ENCODE measurements at places on chromosomes 7 and 10.

- ATAC-seq, result no peak
These were observed 9.5 kb upstream of the NPFFR1 start for GRCh38 chr10:70293169-70293843.

GRCh38 chr7:70787286-70787685 lies 344.7 kb upstream of the GALNT17 start:
- ATAC-seq, result no peak

- ATAC-seq, result no peak
These were observed 20.5 kb upstream of the DMTF1 start for GRCh38 chr7:87131771-87132170.

- ATAC-seq, result no peak
These were observed 36.9 kb upstream of the AQP1 start for GRCh38 chr7:30874656-30875302.

- no peak for ATAC-seq
These were observed 170.9 kb downstream of the USP6NL start for GRCh38 chr10:11440250-11441150.

GRCh38 chr10:70671619-70672164 lies 614 bp upstream of the ADAMTS14 start:
- no peak for ATAC-seq

DNA sequence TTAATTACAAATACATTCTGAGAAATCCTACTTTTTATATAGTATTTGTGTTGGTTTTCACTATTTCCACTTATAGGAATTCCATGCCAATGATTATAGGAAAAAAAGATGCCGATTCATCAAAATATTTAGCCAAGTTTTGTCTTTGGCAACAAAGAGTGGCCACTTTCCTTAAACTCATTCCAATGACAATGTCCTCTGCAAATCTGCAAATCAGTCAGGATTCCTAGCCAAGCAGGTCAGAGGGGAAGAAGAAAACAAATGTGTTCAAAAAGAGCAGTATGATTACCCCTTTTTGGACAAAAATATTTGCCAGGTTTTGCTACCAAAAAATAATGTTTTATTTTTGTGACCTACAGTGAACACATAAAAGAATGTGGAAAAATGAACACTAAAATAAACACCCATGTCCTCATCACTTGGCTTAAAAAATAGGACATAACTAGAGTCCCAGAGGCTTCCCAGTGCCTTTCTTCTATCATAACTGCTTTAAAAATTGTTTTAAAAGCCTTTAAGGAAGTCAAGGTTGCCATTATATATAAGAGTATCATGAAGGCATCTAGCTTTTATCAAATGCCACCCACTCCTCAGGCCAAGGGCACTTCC lies 125.9 kb downstream of the ADAM12 start:
- no peak for ATAC-seq

GRCh38 chr7:11193888-11194287 lies 220.2 kb downstream of the PHF14 start:
- no peak for ATAC-seq

- no peak for ATAC-seq
These were observed 170.3 kb downstream of the DIP2C start for GRCh38 chr10:519055-519715.

- ATAC-seq, result peak; percentile 79
These were observed at the start of gene IFIT2 for GRCh38 chr10:89301721-89302445. IFIT2 (plus strand) TSS chr10:89302046; CDS start chr10:89302124, 78 bp downstream.

DNA sequence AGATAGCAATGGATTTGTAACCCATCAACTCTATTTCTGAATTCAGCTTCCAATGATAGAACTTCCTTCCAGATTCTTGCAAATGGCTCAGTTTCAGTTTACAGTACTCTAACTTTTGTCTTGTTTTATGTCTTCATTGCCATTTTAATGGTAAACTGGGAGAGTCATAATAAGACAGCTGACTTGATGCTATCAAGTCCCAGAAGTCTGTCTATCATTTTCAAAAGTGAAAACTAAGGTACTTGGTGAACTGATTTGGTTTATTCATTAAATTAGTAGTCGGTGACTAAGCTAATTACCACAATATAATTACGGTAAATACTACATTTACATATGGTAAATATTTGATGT lies 25.0 kb downstream of the RTKN2 start:
- ATAC-seq, result no peak

DNA sequence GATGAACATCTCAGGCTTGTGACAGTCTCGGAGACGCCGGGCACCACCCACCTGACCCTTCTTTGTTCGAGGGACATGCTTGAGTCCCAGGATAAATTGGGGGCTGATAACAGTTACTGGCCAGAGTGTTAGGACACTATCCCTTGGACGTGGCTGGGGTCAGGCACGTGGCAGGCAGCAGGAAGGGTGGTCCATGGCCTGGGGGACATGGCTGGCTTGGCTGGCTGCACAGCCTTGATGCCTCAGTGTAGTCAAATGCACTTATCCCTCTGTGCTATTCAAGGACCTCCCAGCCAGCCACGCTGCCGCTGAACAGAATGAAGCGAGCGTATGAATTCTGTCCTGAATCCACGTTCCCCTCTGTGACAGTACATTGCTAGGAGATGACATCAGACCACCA lies 662.0 kb upstream of the FOXK1 start:
- ATAC-seq, result no peak

DNA sequence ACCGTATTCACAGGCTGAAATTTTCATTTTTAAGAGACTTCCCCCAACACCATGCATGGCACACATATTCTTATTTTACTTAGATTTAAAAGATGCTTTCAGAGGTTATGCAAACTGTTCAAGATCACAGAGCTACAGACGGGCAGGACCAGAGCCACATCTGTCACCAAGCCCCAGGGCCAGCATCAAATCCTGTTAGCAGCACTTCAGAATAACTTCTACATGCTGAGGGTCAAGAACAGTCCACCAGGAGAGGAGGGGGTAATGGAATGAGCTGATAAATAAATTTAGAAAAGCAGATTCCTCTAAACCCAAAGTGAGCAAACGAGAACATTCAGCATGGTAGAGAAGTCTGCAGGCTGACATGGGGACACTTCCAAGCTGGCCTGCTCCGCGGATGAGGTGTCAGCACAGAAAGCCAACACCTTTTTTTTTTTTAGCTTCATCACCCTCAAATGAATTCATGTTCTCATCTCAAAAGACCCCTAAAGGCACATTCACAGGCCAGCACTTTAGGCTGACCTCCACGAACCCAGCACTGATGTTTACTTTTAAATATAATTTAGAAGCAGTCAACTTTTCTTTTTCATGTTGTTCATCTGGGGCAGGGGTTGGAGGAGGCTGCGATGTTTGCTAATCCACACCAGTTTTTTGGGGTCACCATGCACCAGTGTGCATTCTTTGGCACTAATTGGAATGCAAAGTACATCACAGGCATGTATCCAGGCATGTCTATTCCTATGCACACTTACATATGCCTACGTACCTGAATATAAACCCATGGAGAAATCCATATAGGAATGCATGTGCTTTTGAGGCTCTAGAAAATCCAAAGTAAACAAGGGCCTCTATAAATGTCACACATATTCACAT lies 249.0 kb downstream of the TNS3 start:
- ATAC-seq, result no peak

GRCh38 chr10:4840151-4840550 lies 14.1 kb downstream of the AKR1E2 start:
- no peak for ATAC-seq

DNA sequence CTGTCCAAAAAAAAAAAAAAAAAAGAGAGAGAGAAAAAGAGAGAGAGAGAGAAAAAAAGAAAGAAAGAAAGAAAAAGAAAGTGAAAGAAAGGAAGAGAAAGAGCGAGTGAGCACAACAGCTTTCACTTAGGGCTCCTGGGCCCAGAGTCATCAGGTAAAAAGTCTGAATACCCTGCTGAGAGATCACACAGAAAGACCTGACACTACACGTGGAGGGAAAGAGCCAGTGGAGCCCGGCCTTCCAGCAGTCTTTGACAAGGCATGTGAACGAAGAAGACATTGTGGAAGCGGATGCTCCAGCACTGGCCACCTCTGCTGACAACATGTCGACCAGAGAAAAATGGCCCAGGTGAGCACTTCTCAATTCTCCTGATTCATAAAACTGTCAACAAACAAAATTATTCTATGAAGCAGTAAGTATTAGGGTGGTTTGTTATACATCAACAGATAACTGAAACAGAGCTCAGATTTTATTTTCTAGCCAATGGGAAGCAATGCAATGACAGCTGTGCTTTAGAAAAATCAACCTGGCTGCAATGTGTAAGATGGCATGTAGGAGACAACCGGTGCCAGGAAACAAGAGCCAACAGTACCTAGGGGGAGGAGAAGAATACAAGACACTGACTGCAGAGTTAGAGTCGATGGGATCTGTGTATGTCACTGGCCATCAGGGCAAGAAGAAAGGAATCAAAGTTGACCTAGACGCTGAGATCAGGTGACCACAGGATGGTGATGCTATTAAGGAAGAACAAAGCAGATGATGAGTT lies 4.4 kb downstream of the RNF216 start:
- ATAC-seq, result no peak

GRCh38 chr7:5394264-5395105 lies 29.1 kb downstream of the TNRC18 start:
- ATAC-seq, result no peak

GRCh38 chr10:17657103-17657500 lies 13.2 kb downstream of the STAM start:
- no peak for ATAC-seq
